ENCODE measurements at places on chromosomes 7 and 10.

DNA sequence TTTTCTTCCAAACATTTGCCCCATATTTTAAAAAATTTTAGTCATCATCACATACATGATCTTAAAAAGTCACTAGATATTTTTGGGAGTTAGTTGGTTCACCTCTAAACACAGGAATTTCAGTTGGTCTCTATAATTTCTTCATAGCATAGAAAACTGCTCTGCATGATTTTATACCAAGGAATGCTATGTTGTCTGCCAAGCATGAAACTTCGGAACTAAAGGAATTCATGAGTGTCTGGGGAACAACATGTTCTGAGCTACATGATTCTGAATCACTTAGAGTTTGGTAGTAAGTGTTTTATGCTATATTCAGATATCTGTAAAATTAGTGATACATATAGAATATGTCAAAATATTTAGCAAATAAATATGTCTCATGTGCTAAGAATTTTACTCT, 957.8 kb downstream of the GATA3 start:
- no peak for DNase-seq

- no peak for DNase-seq
Measured at GRCh38 chr10:13969792-13970140, 361.0 kb downstream of the FRMD4A start.

DNA sequence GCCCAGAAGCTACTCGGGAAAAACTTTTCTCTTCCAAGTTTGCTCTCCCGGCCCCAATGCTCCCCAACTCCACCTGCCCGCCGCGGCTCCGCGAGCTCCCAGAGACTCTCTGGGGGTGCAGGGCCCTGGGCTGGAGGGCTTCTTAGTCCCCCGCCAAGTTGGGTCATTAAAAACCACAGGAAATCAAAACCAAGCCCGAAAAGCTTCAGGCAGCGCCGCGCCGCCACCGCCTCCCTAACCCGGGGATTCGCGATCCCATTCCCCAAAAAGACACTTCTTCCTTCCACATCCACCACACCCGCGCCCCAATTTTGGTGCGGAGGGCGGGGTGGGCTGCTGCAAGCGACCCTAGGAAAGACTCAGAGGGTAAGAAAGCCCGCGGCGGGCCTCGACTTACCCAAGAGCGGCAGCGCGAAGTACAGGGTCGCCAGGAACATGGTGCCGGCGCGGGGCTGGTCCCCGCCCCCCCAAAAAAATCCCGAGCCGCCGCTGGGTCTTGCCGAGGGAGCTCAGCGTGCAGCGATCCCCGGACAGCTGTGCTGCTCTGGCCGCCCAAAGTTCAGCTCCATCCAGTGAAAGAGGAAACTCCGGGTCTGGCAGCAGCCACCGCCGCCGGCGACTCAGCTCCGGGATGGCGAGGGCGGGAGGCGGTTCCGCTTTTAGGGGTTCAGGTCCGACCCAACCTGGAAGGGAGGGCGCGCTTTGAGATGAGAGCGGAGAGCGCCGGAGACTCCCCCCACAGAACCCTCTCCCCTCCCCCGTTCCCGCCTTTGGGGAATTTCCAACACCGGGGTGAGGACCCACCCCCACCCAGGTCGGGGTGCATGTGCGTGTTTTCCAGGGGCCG, 1.2 kb downstream of the GFRA1 start:
- no peak for DNase-seq

GRCh38 chr7:84022684-84023308, 171.8 kb downstream of the SEMA3A start:
- no peak for DNase-seq

GRCh38 chr7:3495954-3496353, 194.9 kb downstream of the SDK1 start:
- DNase-seq = no peak

GRCh38 chr10:114102256-114102655, 58.6 kb downstream of the ADRB1 start:
- DNase-seq = no peak

- DNase-seq = no peak
Measured at GRCh38 chr7:135160098-135160857, 10.2 kb downstream of the CYREN start.

- DNase-seq = no peak
Measured at GRCh38 chr7:41817386-41817785, 114.5 kb upstream of the INHBA start.

DNA sequence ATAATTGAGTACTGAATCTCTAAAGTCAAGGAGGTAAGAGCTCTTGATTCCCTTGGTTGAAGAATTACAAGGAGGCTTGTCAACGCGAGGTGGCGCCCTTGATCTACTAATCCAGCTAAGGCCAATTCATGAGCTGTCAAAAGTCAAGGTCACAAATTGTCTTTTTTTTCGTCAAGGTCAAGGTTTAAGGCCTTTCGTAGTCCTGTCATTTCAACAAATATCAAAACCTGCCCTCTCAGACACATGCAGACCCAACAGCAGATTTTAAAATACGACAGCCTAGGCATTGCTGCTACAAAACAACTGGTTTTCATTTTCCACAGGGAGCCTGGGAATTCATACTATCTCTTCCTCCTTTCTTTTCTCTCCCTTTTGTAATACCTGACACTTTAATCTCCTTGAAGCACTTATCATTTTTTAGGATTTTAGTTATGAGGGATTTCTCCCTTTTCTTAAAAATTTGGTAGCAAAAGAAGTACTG, 3.6 kb downstream of the HOXA13 start:
- peak; percentile 82 for DNase-seq

DNA sequence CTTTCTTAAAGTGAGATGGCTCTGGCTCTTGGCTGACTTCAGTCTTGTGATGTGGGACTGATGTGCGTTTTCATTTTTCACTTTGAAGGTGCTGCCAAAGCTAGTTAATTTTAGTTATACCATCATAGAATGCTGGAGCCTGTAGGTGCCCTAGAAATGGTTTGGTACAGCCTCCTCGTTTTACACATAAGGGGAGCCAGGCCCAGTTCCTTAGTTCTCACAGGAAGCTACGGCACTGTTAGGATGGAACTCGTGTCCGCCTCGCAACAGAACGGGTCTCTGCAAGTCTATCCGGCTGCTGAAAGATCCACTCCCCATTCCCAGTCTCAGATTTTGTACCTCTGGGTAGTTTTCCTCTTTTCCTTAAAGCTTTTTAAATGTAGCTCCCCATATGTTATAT, 173.2 kb upstream of the PRPS1L1 start:
- DNase-seq = no peak

- DNase-seq = no peak
Measured at GRCh38 chr7:144791488-144791887, 44.4 kb downstream of the TPK1 start.

DNA sequence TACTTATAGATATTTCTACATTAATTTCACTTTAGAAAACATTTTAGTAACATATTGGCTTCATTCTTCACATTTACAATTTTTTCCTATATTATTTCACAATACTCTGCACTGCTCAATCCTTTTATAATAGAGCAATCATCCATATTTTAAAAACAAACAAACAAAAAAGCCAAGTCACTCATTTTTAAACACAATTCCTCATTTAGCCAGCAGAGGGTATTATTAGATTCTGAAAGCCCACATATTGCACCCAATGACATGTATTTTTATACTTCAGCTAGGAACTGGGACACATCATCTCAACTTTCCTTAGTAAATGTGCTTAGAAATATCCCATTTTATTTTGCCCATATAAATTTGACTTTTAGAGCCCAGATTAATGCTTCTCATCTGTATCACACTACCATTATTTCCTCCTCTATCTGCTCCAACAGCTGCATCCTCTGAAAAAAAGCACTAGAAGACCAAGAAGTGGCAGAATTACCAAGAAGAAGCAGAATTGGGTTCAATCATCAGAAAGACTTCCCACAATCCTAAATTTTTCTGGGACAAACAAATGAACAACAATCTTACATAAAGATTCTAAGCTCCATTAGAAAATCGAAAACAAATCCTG, 29.5 kb downstream of the CTNNA3 start:
- DNase-seq = peak; percentile 83

DNA sequence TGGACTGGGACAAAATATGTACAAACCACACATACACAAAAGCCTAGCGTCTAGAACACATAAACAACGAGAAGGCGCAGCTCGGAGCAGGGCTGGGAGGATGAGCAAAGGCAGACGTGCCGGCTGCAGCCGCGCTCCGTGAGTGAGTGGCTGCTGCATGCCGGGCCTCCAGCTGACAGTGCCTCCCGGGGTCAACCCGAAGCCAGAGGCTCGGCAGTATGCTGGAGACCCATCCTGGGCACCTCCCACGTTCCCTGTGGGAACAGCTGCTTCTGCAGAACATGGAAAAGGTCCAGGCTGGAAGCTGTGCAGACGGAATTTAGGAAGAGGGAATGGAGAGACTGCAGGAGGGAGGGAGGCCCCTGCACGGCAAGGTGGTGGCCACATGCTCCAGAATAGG, 3.6 kb upstream of the GPR146 start:
- no peak for DNase-seq

- no peak for DNase-seq
Measured at GRCh38 chr7:43666938-43667337, 62.4 kb downstream of the COA1 start.

- peak; percentile 52 for DNase-seq
Measured at GRCh38 chr10:27742195-27743011, 3.2 kb downstream of the MKX start.

GRCh38 chr7:34096198-34096651, 190.9 kb downstream of the BMPER start:
- DNase-seq = peak; percentile 19

- DNase-seq = peak; percentile 90
Measured at GRCh38 chr10:68327889-68328786, 3.7 kb upstream of the HNRNPH3 start.

DNA sequence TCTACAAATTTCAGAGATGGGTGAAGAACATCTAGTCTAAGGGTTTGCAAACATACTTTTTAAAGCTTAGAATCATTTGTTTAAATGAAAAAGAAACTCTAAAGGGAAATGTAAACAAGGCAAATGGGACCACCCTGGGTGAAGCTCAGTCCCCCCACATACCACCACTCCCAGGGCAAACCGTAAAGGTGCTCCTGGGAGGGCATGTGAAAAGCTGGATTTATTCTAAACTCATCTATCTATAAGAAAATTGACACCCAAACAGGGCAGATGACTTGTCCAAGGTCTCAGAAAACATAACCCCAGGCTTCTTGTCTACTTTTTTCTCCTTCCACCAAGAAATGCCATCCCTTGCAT, 223.3 kb upstream of the PRKCQ start:
- DNase-seq = no peak

DNA sequence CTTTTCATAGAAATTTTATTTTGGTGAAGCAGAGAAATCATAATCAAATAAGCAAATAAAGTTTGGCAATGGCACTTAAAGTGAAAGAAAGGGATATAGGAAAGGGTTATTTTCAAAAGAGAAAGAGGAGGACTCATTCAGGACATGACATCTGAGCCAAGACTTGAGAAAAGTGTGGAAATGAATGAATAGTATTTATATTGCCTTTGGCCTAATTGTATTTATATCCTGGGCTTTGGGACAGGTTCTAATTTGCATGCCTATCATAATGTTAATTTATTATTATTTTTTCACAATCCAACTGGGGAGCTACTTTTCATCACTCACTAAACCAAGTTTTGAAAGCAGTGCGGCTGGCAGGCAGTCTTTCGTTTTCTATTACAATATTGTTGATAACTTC, 376.8 kb downstream of the HGF start:
- DNase-seq = no peak

- no peak for DNase-seq
Measured at GRCh38 chr7:200290-200689, 7.9 kb downstream of the FAM20C start.

Measured in globus pallidus (tissue), 1 donor.